Activated naive CD8-positive, alpha-beta T cell treated with anti-CD3 and anti-CD28 coated beads, Interleukin-2, amount 50 U/mL, for 24 hours (primary cell): ENCODE measurements at places on chromosomes 7 and 10.

DNA sequence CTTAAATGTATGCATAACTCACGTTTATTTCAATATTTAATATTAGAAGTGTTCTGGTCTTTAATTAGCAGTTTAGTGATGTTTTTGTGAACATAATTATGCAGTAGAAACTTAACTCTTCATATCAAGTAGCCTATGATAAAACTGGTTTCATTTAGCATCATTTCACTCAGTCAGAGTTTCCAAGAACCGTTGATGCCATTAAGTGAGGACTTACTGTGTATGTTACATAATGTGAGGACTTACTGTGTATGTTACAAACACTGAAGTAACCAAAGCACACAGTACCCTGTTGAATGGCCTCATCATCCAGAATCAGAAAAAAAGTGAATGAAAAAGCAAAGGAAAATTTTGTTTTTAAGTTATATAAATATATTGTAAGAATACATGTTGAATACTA, 32.9 kb upstream of the PBLD start:
- DNase-seq: no peak

GRCh38 chr7:155286686-155287085, 11.0 kb upstream of the INSIG1 start:
- no peak for DNase-seq

- DNase-seq: no peak
Measured at GRCh38 chr7:107461938-107462533, 7.8 kb upstream of the GPR22 start.

DNA sequence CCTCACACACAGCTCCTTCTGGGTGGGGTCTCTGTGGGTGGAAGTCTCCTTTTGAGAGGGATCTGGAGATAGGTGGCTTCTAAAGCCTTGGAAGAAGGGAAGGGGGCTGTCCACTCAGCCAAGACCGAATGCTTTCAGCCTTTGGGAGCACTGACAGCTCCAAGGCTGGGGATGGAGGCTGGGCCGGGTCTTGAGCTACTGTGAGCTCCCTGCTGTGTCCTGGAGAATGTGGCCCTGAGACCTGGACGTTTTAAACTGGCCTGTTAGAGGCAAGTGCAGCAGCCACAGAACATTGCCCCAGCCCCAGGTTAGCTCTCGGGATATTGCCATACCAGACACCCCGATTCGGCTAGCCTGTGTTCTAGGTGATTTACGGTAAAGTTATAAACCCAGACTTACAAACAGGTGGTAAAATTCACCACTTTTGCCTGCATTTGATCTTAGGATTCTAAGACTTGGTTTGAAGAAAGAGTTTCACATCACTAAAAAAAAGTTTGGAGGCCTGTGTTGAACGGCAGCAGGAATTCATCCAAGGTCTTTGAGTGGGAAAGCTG, 548.5 kb upstream of the FOXK1 start:
- DNase-seq: no peak

GRCh38 chr7:104018425-104018824, 29.0 kb upstream of the RELN start:
- DNase-seq: no peak

DNA sequence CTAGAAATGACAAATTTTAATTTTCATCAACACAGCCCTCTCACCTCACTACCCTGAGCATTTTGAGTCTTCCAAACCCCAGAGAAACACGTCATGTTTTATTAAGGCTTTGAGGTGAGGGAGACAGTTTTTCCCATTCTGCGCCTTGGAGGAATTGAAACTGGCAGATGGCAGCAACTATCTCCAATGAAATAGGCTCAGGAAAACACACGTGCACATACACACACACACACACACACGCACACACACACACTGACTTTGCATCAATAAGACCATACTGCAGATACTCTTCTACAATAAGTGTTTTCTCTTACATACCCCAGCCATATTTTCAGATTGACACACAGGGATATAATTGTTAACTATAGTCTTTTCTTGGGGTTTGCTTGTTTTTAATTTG, 3.2 kb upstream of the SFTPA2 start:
- no peak for DNase-seq

DNA sequence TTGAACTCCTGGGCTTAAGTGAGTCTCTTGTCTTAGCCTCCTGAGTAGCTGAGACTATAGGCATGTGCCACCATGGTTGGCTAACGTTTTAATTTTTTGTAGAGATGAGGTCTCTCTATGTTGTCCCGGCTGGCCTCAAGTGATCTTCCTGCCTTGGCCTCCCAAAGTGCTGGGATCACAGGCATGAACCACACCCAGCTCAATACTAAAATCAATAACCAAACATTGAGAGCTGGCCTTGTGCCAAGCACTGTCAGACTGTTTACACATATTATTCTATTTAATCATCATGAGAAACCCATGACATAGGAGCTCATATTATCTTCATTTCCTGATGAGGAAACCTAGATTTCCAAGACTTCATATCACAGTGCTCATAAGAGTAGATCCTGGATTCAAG, 251.2 kb downstream of the BAMBI start:
- no peak for DNase-seq

GRCh38 chr10:118032564-118032963, 14.2 kb downstream of the RAB11FIP2 start:
- no peak for DNase-seq

DNA sequence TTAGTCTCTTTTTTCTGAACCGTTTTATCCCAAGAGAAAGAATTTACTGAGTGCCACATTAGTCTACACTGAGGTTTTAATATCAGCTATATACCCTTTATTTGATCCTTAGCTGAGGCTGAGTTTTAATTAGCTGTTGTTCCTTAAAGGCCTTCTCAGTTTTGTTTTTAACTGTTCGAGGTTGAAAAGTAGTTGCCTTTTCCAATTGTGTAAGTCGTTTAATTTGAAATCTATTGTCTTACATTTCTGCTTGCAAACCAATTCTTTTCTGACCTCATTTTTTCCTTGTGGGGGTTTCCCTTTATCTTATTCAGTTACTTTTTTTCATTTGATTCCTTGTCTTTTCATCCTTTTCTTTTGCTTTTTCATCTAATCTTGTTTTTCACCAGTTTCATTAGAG, 30.8 kb downstream of the UMAD1 start:
- no peak for DNase-seq

- no peak for DNase-seq
Measured at GRCh38 chr10:81009296-81009695, 471.6 kb downstream of the SH2D4B start.

- no peak for DNase-seq
Measured at GRCh38 chr10:67841737-67842136, 3.7 kb upstream of the DNAJC12 start.

GRCh38 chr10:129075508-129075907, 391.5 kb upstream of the MGMT start:
- DNase-seq: no peak

- DNase-seq: no peak
Measured at GRCh38 chr7:30660331-30661255, 21.7 kb downstream of the CRHR2 start.

DNA sequence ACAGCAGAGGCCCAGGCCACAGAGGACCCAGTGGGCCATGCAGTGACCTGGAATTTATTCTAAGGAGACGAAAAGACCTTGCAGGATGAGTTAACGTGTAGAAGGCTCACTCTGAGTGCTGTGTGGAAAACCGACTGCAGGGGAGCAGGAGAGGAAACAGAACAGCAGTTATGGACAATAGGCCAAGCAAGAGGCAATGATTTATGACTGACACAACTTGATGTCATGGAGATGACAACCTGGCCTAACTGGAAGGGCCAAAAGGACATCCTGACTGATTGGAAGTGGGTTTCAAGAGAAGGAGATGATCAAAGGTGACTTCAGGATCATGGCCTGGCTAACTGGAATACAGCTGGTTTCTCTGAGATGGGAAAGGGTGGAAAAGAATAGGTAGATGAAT, 70.2 kb upstream of the RAPGEF5 start:
- DNase-seq: no peak

GRCh38 chr10:121449482-121449924, 148.7 kb downstream of the FGFR2 start:
- no peak for DNase-seq

- no peak for DNase-seq
Measured at GRCh38 chr10:59825932-59826331, 72.7 kb upstream of the MRLN start.

DNA sequence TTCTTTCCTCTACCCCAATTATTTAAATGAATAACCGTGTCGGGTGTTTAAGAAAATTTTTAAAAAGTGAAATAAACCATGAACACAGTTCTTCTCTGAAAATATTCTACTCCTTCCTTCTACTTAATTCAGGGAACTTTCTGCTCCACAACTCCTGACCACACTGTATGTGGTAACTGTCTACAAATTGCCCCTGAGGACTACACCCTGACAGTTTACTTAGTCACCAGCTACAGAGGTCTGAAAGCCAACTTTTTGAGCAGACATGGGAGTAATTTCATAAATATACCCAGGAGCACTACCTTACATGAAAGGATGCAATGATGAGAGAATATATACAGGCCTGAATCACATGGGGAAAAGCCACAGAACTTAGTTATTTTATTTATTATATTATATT, 523.2 kb upstream of the SORCS1 start:
- DNase-seq: no peak

DNA sequence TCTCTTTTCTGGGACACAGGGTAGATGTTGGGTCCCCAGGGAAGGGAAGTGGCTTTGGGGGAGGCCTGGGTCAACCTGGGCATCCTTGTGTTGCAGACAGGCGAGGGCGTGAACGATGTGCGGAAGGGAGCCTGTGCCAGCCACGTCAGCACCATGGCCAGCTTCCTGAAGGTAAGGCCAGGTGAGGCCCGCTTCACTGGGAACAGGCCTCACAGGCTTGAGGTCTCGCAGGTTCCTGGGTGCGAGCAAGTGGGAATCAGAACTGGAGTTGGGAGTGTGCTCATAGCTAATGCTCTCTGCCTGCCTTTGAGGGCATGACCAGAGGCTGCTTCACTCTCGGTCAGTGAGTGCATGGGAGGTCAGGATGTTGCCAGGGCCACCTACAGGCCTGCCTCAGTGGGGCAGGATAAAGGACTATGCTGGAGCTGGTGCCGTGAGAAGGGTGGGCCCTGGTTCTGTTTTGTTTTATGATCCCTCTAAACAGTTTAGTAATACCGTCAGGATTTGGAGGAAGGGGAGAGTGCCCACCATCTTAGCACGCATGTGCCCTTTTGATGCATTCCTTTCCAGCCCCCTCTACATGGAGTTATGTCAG, 8.4 kb downstream of the DBNL start:
- no peak for DNase-seq

DNA sequence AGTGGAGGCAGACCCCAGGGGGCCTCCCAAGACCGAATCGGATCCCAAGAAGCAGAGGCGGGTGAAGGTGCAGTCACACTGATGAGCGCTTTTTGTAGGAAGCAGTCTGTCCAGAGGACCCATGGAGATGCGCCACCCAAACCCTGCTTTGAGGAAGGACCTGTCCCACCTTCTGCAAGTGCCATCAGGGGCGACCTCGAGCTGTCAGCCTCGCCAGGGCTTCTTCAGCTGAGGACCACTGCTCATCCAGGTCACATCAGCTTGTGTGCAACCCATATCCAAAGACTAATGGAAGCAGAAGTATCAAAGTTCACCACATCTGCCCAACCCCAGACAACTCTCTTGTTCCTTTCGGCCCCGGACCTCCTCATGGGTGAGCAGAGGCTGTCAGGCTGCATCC, 61.5 kb downstream of the KCNH2 start:
- DNase-seq: no peak

DNA sequence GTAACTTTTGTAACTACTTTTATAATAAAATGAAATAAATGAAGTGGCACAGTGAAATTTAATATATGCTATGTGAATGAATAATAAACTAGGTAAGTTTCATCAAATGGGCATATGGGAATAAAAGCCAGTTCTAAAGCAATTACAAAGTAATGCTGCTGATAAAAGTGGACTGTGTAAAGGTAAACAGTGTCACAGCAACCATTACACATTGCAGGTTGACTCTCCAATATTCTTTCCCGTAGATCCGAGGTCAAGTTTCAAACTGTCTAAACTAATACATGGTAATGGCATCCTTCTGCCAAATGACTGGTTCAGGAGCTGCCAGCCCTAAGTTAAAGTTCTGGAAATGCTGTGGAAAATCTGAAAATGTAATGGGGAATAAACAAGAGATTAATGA, 6.0 kb downstream of the HIBADH start:
- DNase-seq: no peak

DNA sequence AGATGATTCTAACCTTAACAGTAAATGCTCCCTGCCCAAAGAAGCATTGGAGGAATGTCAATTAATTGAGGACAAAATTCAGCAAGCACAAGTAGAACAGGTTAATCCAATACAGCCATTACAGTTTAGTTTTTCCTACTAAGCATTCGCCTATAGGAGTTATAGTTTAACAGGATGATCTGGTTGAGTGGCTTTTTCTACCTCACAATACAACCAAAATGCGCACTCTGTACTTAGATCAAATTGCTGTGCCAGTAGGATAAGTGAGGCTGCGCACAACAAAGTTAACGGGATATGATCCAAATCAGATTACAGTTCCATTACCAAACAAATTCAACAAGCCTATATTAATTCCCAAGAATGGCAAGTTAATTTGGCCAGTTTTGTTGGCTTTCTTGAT, 117.1 kb upstream of the TRIM24 start:
- DNase-seq: no peak

- DNase-seq: no peak
Measured at GRCh38 chr7:129162732-129163131, 18.2 kb downstream of the TSPAN33 start.

DNA sequence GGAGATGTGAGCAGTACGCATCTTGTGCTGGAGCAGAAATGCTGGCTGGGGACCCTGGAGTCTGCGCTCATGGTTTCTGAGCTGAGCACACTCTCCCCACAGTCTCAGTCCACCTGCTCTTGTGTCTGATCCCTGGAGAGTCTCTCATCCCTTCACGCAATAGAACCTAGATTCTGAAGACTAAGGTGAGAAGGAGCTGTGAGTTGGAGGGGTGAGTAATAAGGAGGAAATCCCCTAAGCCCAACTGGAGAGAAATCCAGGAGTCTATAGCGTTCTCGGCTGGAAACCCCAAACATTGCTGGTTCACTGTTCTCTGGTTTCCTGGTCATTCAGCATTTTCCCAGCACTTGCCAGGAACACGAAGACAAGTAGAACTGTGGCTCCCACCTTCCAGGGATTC, 68.3 kb upstream of the SMNDC1 start:
- DNase-seq: no peak

DNA sequence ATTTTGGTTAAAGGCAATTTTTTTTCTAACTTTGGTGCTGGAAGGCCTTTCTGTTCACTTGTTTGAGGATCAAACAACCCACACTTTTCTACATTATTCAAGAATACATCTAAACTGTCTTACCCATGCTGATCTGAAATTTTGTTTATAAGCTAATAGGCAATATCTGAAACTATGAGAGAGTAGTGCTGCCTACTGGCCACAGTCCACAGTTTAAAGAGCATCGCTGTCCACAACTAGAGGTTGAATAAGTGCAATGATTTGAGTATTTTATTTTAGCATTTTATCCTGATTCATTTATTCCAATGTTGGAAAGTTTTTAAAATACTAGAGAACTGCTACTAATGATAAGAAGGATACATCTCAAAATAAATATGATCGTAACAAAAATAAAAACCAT, 306.9 kb downstream of the ELMO1 start:
- no peak for DNase-seq
